Stimulated activated CD8-positive, alpha-beta memory T cell treated with anti-CD3 and anti-CD28 coated beads, Interleukin-4, amount 100 ng/mL, for 1 hour (primary cell): ENCODE measurements at places on chromosomes 7 and 10.

DNA sequence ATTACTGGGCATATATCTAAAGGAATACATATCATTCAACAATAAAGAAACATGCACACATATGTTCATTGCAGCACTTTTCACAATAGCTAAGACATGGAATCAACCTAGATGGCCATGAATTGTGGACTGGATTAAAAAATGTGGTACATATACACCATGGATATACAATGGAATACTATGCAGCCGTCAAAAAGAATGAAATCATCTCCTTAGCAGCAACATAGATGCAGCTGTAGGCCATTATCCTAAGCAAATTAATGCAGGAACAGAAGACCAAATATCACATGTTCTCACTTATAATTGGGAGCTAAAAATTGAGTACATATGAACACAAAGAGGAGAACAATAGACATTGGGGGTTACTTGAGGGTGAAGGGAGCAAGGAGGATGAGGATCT, 175.6 kb downstream of the POLR1F start:
- DNase-seq = no peak

DNA sequence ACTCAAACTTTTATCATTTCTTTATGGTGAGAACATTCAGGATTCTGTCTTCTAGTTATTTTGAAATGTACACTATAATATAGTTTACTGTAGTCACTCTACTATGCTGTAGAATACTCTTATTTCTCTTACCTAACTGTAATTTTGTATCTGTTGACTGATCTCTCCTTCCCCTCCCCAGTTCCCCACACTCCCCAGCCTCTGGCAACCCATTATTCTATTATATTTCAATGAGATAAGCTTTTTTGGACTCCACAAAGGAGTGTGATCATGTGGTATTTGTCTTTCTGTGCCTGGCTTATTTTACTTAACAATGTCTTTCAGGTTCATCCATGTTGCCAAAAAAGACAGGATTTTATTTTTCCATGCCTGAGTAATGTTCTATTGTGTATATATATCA, 71.4 kb upstream of the DYNC1I1 start:
- DNase-seq = no peak

DNA sequence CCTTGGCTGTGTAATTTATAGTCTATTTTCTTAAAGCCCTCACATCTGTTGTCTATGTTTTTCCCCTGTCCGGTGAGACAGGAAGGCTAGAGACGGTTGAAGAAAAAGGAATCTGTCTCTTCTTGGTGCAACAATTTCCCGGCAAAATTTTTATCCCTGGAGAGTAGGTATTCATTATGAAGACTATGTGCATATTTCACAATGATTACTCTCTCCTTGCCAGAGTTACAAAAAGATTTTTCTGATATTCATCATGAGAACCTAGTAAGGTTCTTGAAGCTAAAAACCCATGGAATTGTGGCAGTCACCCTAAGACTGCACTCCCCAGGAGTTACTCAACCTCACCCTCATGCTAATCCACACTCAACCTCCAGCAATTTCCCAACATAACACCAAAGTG, 55.0 kb upstream of the GHITM start:
- no peak for DNase-seq

DNA sequence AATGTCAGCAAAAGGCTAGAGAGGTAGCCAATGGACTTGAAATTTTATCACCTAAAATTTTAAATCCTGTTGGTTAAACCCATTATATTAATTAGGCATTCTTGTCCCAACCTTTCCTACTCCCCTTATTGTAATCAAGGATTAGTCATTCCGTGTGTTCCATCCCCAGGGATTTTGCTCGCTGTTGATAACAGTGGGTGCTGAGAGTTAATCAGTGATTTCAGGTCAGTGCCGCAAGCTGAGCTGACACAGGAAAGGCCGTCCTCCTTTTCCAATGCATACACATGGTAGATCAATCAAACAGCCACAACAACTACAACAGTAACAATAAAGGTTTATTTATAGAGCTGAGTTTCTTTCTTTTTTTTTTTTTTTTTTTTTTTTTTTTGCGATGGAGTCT, 271.4 kb downstream of the ACTR3B start:
- DNase-seq = no peak

- no peak for DNase-seq
Measured at GRCh38 chr7:80630608-80631405, 7.6 kb upstream of the CD36 start.

GRCh38 chr10:3399756-3400155, 227.2 kb upstream of the PITRM1 start:
- no peak for DNase-seq

GRCh38 chr7:107560898-107561516, 2.7 kb downstream of the COG5 start:
- no peak for DNase-seq

DNA sequence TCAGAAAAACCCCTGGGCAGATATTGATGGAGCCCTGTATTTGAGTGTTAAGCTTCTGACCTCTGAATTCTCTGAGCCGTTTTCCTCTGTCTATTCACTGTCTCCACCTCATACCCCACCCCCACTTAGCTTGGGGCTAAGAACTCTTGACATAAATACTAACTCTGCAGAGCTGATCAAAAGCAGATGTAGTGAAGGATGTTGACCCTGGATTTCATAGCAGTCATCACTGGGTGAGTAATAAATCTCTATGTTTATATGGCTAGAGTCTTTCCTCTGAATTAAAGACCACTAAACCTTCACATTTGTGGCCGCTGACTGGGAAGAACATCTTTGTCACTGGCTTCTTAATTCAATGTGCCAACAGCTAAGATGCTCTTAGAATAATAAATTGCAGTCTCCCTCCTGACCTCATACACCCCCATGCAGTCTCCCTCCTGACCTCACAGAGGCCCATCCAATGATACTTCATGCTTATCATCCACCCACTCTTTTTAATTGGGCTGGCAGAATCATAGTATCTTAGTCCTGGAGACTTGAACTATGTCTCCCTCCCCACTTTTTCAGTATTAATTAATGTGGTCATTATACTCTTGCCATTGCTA, 78.0 kb upstream of the MACROH2A2 start:
- DNase-seq = no peak

- DNase-seq = no peak
Measured at GRCh38 chr10:59079386-59080226, 96.8 kb upstream of the PHYHIPL start.

- no peak for DNase-seq
Measured at GRCh38 chr7:492714-493065, 27.0 kb downstream of the PDGFA start.

GRCh38 chr10:30868611-30869010, 163.1 kb downstream of the ZNF438 start:
- DNase-seq = no peak

- no peak for DNase-seq
Measured at GRCh38 chr7:26013551-26014083, 138.4 kb upstream of the NFE2L3 start.
